ENCODE measurements at places on chromosomes 1 and 21.

GRCh38 chr1:86233403-86233802, 76.8 kb upstream of the COL24A1 start:
- DNase-seq = no peak

GRCh38 chr1:30740251-30741238, 17.0 kb downstream of the LAPTM5 start:
- DNase-seq = no peak

DNA sequence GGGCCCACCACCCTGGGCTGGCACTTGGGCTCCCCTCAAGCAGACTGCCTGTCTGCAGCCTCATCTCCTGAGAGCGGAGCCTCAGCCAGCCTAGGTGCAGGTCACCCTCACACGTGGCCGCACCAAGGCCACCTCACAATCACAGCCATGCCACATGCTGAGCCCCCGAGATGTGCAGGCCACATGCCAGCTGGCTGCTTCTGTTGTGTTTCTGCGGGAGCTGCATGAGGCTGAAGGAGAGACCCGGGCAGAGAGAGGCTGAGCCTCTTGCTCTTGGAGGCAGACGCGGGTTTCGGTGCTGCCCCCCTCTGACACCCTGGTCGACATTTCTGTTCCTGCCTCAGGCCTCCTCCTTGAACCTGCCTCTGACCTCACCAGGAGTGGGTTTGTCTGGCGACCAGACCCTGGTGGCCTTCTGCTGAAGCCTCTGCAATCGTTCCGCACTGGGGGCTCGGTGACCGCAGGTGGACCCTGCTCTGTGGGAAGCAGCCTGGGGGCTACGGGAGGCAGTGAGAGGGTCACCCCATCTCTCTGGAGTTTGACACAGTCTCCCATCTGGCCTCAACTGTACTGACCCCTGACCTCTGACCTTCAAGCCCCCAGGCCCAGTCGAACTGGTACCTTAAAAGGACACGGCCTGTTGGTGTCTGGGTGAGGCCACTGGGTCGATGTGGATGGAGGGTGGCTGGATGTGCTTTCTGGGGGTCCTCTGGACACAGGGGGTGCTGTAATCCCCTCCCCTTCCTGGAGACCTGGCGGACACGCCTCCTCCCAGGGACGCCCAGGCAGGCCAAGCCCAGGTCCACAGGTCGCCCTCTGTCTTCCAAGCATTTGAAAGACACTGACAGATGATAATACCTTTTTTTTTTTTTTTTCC, 13.0 kb upstream of the C1orf174 start:
- DNase-seq = no peak

GRCh38 chr1:17120962-17121837, 1.9 kb upstream of the PADI2 start:
- no peak for DNase-seq

DNA sequence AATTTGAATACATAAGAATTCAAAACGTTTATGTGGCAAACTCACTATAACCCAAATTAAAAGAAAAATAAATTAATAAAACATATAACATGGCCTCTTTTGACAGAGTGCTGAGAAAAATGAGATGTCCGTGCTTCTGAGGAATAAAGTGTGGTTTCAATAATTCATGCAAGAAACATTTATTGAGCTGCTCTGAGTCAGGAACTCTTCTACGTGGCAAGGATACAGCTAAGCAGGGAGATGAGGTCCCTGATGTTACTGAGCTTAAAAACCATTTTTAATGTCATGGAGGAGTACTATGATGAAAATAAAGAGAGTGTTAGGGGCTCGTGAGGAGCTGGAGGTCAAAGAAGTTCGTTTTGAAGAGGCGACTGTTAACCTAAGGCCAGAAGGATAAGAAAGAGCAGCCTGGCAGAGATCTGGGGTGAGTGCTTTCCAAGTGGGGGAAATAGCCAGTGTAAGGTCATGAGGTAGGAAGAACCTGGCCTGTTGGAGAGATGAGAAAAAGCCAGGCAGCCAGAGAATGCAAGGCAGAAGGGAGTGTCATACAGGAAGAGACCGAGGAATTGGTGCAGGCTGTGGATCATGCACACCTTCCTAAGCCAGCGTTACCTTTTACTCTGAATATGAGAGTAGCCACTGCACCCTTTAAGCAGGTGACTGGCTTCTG, 182.2 kb upstream of the DUSP10 start:
- no peak for DNase-seq

DNA sequence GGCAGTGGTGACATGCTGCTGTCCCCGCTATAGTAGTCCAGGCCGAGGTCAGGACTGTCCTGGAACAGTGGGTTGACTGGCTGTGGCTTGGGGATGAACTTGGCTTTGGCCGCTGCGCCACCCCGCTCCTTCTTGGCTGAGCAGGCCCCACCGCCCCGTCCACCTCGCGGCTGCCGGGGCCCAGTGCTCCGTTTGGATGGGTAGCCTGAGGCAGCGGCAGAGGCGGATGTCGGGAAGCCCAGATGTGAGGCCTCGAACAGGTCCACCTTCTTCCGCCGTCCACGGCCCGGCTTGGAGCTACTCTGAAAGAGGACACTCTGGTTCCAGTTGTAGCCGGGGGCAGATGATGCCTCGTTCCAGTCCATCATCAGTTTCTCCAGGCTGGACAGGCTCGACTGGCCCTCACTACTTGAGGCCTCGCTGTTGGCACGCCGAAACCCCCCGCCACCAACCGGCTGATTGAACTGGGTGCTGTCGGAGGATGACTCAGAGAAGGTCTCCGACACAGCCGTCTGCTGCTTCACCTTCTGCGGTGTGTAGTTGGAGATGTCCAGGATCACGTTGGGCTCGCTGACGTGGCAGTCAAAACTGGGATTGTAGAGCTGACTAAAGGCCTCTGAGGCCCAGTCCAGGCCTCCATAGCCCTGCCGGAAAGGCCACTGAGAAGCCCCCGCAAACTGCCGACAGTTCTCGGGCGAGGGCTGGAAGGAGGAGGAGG, 55.6 kb downstream of the AHDC1 start:
- DNase-seq = no peak

GRCh38 chr1:10733474-10734366, 62.7 kb downstream of the CASZ1 start:
- peak; percentile 56 for DNase-seq

DNA sequence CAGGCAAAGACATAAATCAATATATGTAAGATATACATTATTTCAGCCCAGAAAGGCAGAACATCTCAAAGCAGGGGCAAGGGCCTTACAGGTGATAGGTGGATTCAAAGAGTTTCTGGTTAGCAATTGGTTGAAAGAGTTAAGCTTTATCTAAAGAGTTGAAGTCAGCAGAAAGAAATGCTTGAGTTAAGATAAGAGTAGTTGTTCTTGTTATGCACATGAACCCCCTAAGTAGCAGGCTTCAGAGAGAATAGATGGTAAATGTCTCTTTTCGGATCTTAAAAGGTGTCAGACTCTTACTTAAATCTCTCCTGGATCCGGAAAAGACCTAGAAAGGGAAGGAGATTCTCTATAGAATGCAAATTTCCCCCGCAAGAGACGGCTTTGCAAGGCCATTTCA, 8.3 kb upstream of the ZBTB40 start:
- no peak for DNase-seq

Data from NCI-H524 treated with DMSO at 0.1 percent for 48 hours (cell line).